ENCODE measurements at places on chromosomes 7 and 10.

GRCh38 chr7:17131983-17132655 lies 166.3 kb upstream of the AHR start:
- DNase-seq, result no peak

DNA sequence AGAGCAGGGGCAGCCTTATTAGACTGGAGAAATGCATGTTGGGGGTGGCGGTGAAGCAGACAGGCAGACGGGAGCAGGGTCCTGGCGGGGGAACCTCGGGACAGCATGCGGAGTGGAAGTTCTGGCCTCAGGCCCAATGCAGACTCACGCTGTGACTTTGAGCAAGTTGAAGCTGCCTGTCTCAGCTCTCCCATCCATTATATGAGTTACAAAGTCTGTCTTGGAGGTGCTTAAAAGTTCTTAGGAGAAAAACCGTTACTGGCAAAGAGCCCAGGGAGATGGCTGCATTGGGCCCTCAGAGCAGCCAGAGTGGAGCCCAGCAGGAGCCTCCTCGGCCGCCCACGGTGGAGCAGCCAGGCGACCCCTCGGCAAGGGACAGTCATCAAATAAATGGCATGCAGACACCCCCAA lies 509.5 kb downstream of the PLXNA4 start:
- DNase-seq, result no peak

DNA sequence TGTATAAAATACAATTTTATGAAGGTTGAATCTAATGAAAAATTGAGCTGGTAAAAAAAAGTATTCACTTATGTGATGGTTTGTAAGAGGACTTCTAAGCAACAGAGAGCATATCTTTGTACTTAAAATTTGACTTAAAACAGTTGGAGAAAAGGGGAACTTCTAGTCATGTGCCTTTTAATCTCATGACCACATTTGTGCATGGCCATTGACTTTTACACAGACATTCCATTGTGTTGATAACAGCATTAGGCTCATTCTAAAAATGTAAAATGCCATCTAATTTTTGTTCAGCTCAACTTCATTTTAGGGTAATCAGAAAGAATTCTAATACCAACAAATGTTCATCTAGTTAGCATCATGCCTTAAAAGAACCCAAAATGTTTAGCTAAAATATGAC lies 119.9 kb downstream of the HPSE2 start:
- no peak for DNase-seq

DNA sequence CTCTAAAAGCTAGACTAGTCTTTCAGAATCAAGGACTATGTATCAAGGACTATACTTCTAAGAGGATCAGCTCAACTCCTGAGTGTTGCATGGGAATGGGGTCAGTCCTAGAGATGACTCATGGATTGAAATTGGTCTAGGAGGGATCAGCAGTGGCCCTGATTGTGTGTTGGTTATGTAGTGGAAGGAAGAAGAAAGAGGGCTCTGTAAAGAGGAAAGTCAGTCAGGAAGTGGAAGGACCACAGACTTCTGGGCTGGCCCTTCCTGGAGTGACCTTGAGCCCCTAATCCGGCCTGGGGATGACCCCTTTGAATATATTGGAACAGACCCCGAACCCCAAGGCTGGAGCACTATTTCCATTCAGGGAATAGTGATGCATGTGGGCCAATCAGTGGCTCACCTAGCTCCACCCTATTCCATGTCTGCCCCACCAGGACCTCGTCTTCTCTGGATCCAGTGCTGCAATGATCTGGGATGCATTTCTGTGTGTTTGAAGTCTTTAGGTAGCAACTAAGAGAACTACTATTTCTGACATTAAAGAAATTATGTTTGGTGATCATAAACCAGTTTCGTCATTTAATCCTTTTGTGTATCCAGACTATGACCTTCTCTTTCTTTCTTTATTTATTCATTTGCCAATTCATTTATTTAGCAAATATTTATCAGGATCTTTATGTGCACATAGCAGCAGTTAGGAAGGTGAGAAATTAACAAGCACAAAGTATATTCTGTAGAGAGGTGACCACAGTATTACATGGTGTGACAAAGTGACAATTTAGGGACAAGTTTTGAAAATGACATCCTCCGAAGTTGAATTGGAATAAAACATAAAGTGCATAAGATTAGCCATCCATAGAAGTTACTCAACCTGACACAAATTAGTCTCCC lies 48.6 kb upstream of the KIF5B start:
- no peak for DNase-seq

DNA sequence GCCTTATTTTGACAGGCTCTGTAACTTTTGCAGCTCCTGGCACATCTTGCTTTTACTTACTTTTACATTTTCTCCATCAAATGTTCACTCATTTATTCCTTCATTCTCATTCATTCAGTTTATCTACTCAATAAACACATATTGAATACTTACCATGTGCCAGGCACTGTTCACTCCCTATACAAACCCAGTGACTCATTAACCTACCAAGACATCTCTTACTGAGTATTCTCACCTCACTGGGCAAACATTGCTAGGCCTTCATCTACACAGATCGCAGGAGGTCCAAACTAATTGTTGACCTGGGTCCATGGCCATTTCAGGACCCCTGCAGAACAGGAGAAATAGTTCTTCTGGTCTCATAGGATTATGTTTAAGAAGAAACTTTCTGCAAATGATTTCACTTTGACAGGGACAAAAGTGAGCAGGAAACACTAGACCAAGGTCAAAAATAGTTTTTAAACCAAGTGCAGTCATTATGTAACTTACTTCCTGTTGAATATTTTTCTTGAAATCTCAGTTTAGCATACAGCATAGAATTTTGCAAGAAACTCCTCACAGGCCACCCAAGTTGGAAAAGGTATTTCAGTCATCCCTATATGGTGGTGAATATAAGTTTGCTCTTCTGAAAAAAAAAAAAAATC lies 17.6 kb downstream of the SLC26A4 start:
- no peak for DNase-seq

GRCh38 chr7:30831936-30832335 lies 60.7 kb downstream of the MINDY4 start:
- DNase-seq, result no peak

GRCh38 chr7:31490796-31491314 lies 23.0 kb upstream of the ITPRID1 start:
- DNase-seq, result no peak

GRCh38 chr10:81600185-81600584 lies 274.8 kb upstream of the NRG3 start:
- no peak for DNase-seq

DNA sequence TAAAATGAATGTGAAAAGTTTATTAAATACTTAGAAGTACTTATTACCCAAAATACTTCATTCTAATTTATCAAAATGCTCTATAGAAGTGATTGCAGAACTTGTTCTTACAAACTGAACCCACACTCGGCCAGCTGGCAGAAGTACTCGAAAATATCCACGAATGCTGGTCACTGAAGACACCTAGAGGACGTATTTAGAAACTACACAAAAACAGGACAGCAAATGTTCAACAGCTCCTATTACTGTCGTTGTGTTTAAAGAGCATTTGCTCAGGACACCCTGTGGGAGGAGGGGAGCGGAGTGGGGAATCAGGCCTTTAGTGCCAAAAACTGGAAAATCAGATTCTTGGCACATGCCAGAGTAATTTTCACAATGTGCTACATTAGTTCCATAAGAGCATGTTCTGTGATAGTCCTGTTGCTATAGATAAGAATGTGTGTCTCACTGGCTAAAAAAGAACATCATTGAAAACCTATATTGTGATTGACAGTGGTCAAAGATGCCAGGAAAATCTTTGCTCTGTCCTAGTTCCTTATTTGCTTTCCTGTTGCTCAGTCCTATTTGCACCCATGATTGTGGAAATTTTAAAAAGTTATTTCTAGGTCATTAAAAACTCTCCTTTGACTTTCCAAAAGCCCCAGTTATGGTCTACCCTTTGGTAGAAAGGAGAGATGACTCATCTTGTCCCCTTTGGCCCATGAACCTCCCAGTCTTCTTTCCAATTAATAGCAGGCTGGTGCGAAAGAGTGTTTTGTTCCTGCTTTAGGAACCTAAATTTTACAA lies 49.0 kb upstream of the NRBF2 start:
- peak; percentile 72 for DNase-seq

GRCh38 chr10:102917314-102917961 lies 656 bp upstream of the CNNM2 start:
- DNase-seq, result peak; percentile 81

DNA sequence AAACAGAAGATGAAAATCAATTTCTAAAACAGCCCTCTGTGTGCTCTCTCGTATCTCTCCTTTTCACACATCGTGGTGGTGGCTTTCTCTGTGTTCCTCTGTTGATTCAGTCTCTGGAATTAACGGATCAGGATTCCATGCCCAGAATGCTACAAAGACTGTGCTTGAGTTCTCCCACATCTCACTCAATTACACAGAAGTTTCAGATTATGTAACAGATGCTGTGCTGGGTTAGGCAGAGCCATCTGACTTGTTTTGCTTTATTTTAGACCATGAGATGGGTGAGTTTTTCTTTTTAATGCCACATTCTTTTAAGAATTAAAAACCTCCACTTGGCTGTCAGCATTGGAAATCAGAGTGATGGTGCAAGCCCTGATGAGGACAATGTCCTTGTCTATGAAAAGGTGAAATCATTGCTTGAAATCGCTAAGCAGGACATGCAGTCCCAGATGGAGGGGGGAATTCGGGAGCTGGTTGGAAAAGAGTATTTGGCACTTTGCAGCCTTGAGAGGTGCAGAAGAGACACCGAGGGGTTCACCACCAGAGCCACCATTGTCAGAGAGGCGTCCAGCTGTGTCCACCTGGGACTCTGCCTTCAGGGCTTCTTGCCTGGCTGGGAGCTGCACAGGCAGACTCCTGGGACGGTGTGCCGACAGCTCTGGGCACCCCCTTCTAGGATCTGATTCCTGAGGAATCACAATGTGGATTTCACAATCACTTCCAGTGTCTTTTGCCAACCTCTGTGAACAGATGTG lies 80.4 kb downstream of the EGFR start:
- DNase-seq, result peak; percentile 74

DNA sequence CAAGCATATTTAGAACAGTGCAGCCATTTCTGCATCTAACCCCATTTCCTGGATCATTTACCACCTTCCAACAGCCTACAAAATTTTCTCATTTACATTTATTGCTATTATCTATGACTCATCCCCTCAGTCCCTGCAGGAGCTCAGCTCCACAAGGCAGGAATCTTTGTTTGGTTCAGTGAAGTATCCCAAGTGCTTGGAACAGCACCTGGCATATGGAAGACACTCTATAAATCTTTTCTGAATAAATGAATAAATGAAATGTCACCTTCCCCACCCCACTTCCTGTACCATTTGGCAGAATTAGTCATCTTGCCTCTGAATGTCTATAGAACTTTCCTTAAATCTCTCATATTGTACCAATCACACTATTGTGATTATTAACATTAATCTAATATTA lies 110.7 kb downstream of the HIP1 start:
- DNase-seq, result no peak
